Activated CD8-positive, alpha-beta T cell treated with anti-CD3 and anti-CD28 coated beads for 36 hours (primary cell): ENCODE measurements at places on chromosomes 7 and 10. TPM values are rescaled to one million over a fixed set of nuclear protein-coding genes. Genes with fewer than 3 reads are reported as not detected.

GRCh38 chr7:104857458-104858425 lies 156.3 kb upstream of the KMT2E start:
- H3K4me3 ChIP-seq: peak overlapping the region; percentile 34
- peak overlapping the region; percentile 68 for H3K27ac ChIP-seq
- no peaks in the 10 kb centered on the region for H3K27me3 ChIP-seq
- H3K4me1 ChIP-seq: peaks cover 18% of the 10 kb centered on the region

Gene PILRA
- total RNA-seq: 5.8 TPM

DNA sequence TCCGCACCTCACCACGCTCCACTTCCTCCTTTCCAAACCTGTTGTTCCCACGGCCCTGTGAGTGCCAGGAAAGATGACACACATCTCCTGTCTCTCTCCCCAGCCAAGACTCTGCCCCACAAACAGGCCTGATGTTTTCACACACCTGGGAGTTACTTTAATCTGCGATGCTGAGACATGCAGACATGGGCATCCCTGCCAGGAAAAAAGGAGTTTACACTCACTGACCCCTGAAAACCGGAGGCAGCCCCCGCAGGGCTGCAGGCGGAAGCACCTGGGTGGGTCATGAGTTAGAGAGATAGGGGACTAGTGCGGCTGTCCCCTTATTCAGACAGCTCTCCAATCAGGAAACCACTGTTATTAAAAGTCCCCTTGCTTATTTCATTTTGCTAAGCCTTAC lies 106.4 kb upstream of the CARD11 start:
- no peak for DNase-seq
- H3K36me3 ChIP-seq: no peaks in the 10 kb centered on the region
- no peak overlapping the region for H3K27ac ChIP-seq
- H3K4me1 ChIP-seq: peaks cover 26% of the 10 kb centered on the region
- no peak overlapping the region for H3K4me3 ChIP-seq

Gene GHRHR
- total RNA-seq: not detected

DNA sequence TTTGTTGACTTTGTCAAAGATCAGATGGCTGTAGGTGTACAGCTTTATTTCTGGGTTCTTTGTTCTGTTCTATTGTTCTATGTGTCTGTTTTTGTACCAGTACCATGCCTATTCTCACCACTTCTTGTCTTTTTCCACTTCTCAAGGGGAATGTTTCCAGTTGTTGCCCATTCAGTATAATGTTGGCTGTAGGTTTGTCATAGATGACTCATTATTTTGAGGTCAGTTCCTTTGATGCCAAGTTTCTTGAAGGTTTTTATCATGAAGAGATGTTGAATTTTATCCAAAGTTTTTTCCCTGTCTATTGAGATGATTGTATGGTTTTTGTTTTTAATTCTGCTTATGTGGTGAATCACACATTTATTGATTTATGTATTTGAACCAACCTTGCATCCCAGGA lies 216.7 kb upstream of the RNF32 start:
- no peak overlapping the region for H3K27ac ChIP-seq
- peaks cover 27% of the 10 kb centered on the region for H3K27me3 ChIP-seq
- H3K36me3 ChIP-seq: no peaks in the 10 kb centered on the region
- H3K4me1 ChIP-seq: no peaks in the 10 kb centered on the region
- DNase-seq: no peak

Gene C10orf143
- 4.4 TPM for total RNA-seq

DNA sequence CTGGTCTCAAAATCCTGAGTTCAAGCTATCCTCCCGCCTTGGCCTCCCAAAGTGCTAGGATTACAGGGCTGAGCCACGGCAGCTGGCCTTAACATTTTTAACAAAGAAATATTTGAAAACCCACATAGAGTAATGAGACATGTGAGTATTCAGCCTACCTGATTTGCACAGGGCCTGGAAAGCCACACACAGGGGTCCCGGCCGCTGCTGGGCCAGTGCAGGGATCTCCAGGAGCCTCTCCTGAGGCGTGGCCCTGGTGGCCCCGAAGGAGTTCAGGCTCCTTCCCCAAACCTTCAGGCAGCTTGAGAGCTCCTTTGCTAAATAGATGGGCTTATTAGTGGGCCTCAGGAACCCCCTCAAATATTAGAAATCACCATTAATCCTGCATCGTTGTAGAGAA lies 18.7 kb downstream of the CNPY1 start:
- DNase-seq: no peak
- no peak overlapping the region for H3K27ac ChIP-seq
- H3K4me3 ChIP-seq: no peak overlapping the region
- no peaks in the 10 kb centered on the region for H3K36me3 ChIP-seq
- H3K4me1 ChIP-seq: peaks cover under 1% of the 10 kb centered on the region
